ENCODE measurements at places on chromosomes 1 and 21. TPM values are rescaled to one million over a fixed set of nuclear protein-coding genes. Genes with fewer than 3 reads are reported as not detected.

HTR6 gene
- not detected for total RNA-seq

KCNK1 gene
- 1.8 TPM for total RNA-seq

KLHDC9 gene
- total RNA-seq = 7.9 TPM

HTR1D gene
- not detected for total RNA-seq

LYPD8 gene
- not detected for total RNA-seq

LCE2B gene
- total RNA-seq = not detected

OR2M3 gene
- not detected for total RNA-seq

RIMKLA gene
- 2.5 TPM for total RNA-seq

PROK1 gene
- total RNA-seq = not detected

- no peaks in the 10 kb centered on the region for H3K4me1 ChIP-seq
- no peak overlapping the region for H3K4me3 ChIP-seq
- DNase-seq = no peak
- H3K27ac ChIP-seq = no peak overlapping the region
- H3K36me3 ChIP-seq = no peaks in the 10 kb centered on the region
- no peaks in the 10 kb centered on the region for H3K27me3 ChIP-seq
Observed at GRCh38 chr21:35399002-35399530, 350.0 kb upstream of the RUNX1 start.

DNA sequence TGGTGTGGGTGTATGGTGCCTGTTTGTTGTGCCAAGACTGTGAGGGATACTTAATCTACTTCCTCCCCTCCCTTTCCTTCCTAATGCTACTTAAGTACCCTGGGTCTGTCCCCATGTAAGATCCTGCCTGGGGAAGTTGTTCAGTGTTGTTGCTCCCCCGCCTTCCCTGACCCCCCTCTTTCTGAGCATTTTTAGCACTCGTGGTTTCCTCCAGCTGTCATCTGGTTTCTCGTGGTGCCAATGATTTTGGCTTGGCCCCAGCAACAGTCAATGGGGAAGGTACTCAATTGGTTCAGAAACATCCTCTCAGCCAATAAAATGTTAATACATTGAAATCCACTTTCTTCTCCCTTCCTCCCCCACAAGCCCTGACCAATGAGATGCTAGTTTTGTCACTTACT, 8.0 kb upstream of the B4GALT3 start:
- H3K4me3 ChIP-seq = no peak overlapping the region
- H3K27me3 ChIP-seq = no peaks in the 10 kb centered on the region
- peak overlapping the region; percentile 69 for H3K27ac ChIP-seq

GRCh38 chr1:18114726-18115410, 7.3 kb downstream of the IGSF21 start:
- no peak overlapping the region for H3K27ac ChIP-seq
- no peaks in the 10 kb centered on the region for H3K36me3 ChIP-seq
- no peak for DNase-seq
- peaks cover 17% of the 10 kb centered on the region for H3K4me1 ChIP-seq
- no peaks in the 10 kb centered on the region for H3K27me3 ChIP-seq

DNA sequence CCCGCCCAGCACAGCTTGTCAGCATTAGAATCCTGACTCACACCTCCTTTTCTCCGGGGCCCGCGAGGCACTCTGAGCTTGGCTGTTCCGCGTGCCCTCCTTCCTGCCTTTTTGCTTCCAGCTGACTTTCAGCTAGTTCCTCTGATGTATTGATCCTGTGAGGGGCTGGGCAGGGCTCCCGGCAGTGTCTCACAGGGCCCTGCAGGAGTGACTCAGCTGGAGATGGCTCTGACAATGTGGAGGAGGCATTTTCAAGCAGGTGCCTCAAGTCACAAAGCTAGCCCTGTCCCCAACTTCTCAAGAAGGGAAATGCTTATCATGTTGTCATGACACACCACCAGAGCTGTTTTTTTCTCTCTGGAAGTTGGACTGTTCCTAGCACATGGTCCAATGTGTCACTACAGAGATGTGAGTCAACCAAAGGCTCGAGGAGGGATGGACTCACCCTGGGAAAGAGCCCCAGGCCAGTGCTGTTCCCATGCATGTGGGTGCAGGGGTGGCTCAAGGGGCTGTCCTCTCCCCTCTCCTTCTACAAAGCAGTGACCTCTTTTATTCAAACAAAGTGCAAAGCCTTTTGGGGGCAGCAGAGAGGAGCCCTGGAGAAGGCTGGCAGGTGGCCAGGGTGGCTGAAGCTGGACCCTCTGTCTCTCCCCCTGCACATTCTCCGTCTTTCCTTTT, 30.6 kb downstream of the SYT6 start:
- H3K4me1 ChIP-seq = no peaks in the 10 kb centered on the region
- H3K27me3 ChIP-seq = no peaks in the 10 kb centered on the region
- no peak overlapping the region for H3K27ac ChIP-seq
- H3K4me3 ChIP-seq = no peak overlapping the region
- no peak for DNase-seq

DNA sequence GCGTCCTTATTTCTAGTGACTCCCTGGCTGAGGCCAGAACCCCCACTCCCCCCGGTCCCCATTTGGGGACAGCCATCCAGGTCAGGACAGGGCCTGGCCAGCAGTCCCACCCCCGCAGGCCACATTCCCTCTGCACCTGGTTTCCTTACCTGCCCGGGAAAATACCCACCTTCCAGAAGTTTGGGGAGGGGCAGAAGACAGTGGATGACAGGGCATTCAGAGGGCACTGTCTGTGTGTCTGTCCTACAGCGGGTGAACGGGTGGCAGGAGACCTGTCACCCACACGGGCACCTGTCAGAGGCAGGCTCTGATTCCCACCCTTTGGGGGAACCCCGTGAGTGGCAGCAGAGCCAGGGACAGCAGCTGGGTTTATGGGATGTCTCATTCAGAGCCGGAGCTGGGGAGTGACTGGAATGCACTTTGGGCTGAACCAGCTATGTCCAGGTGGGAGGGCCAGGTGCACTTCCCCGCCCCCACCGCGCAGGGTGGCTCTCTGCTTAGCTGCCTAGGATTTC, 2.0 kb downstream of the ARHGEF16 start:
- H3K36me3 ChIP-seq = no peaks in the 10 kb centered on the region
- no peak overlapping the region for H3K27ac ChIP-seq
- no peak overlapping the region for H3K4me3 ChIP-seq
- H3K4me1 ChIP-seq = peaks cover 43% of the 10 kb centered on the region
- peaks cover 5% of the 10 kb centered on the region for H3K27me3 ChIP-seq
- no peak for DNase-seq

GRCh38 chr1:225467193-225468020, 39.6 kb upstream of the LBR start:
- H3K4me3 ChIP-seq = peak overlapping the region; percentile 38
- H3K27ac ChIP-seq = peak overlapping the region; percentile 72
- peaks cover 64% of the 10 kb centered on the region for H3K4me1 ChIP-seq
- no peaks in the 10 kb centered on the region for H3K36me3 ChIP-seq

DNA sequence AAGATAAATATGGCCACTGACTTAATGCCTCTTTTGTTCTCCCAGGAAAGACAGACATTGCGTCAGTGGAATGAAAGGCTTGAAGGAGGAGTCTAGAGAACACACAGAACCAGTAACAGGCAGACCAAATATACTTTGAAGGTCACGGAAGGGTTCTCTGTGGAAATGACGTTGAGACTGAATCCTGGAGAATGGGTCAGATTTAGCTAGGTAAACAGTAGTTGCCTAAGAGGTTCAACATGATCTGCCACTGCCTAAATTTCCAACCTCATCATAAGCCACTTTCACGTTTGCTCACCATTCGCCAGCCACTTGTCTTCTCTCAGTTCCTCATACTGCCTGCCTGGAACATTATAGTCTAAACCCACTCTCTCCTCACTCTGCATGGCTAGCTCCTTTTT, 20.5 kb downstream of the PLA2G4A start:
- no peaks in the 10 kb centered on the region for H3K4me1 ChIP-seq
- no peak overlapping the region for H3K27ac ChIP-seq
- DNase-seq = no peak
- H3K4me3 ChIP-seq = no peak overlapping the region
- H3K36me3 ChIP-seq = no peaks in the 10 kb centered on the region
- no peaks in the 10 kb centered on the region for H3K27me3 ChIP-seq

GRCh38 chr1:53891678-53892077, 2.1 kb upstream of the YIPF1 start:
- H3K4me1 ChIP-seq = peaks cover 33% of the 10 kb centered on the region
- no peak overlapping the region for H3K27ac ChIP-seq
- peaks cover 11% of the 10 kb centered on the region for H3K36me3 ChIP-seq

DNA sequence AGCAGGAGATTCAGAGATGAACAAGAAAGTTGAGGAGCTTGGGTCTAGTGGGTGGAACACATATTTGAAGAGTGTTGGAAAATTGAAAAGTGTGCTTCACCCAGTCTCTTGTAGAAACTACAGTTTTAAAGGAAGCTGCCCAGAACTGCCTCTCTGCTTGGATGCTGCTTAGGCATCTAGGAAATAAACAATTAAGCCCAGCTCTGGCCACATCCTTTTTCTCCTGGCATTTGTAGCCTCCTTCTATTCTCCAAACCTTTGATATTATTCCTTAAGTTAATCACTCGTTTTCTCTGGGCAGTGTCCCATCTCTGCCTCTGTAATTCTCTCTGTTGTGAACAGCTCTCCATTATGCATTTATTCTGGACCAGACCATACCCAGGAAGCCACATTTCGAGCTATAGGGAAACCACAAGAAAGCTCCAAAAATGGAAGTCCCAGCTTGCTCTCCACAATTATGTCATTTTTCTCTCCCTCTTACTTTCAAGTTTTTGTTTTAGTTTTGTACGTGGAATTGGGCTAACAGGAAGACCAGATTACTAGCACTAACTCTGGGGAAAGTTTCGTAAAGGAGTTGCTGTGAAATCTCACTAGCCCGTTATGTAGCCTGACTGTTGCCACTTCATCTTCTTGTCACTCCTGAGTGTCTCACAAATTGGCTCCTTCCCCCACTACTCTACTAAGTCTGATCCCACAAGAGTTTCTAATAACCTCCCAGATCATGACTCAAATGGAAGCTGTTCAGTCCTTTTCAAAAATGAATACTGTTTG, 102.2 kb downstream of the NTMT2 start:
- no peaks in the 10 kb centered on the region for H3K27me3 ChIP-seq
- H3K36me3 ChIP-seq = no peaks in the 10 kb centered on the region
- H3K4me3 ChIP-seq = no peak overlapping the region
- DNase-seq = no peak
- no peak overlapping the region for H3K27ac ChIP-seq
- no peaks in the 10 kb centered on the region for H3K4me1 ChIP-seq

GRCh38 chr1:82445132-82445531, 644.4 kb downstream of the ADGRL2 start:
- no peak overlapping the region for H3K27ac ChIP-seq
- H3K4me3 ChIP-seq = no peak overlapping the region
- DNase-seq = no peak
- H3K36me3 ChIP-seq = no peaks in the 10 kb centered on the region
- H3K4me1 ChIP-seq = no peaks in the 10 kb centered on the region

DNA sequence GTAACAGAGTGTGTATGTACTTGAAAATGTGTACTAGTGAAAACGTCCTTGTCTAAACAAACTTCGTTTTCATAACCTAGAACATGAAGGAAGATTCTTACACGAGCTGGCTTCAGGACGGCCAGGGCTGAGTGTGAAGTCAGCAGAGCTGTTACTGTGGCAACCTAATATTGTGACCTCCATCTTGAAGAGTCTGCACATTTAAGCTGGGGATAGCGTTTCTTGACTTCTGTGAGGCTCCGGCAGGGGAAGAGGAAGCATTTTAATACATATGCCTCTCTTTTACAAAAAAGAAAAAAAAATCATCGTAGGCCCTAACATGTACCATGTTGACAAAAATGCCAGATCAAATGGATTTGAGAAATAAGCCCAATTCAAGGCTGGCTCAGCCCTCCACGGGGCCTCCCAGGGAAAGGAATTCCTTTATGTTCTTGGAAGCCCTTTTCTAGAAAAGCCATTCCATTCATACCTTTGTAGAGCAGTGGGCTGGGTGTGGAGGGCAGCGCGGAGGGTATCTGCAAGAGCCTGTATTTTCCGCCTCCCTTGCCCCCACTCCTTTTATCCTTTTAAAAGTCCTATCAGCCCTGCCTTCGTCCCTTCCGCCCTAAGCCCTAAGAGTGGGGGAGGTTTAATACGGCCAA, 51.1 kb downstream of the SIM2 start:
- peaks cover 19% of the 10 kb centered on the region for H3K36me3 ChIP-seq
- peaks cover 18% of the 10 kb centered on the region for H3K4me1 ChIP-seq
- H3K27ac ChIP-seq = peak overlapping the region; percentile 37
- H3K27me3 ChIP-seq = peaks cover 29% of the 10 kb centered on the region
- DNase-seq = no peak
- H3K4me3 ChIP-seq = no peak overlapping the region

DNA sequence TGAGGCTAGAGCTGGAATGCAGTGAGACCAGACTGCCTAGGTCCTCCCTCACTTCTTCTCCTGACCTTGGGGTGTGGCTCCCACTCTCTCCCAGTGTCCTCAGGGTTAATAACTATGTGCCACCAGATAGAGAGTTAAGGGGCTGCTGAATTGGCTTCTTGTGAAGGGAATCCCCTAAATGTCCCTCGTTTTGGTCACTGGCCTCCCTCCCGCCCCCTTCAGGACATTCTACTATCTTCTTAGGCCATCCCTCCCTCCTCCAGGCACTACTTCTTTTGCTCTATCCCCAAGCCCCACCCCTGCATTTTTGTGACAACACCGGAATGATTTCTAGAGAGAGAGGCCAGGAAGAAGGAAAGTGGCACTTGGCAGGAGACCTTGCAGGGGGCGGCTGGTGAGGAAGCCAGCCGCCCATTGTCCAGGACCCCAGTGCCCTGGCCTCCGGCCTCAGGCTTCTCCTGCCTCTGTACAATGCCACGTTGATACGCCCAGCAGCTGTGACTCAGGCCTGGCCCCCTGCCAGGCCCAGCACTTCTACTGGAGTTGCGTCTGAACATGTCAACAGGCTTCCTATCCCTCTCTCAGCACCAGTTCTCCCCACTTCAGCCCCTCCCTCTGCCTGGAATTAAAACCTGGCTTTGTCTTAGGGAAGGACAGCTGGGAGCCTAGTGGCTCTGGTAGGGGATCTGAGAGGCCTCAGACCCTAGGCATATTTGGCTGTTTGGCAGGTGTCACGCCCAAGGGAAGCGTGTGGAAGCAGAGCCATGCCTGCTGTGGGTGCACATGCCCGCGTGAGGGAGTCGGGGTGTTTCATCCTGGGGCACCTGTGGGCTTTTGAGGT, 9.1 kb downstream of the LMNA start:
- H3K4me3 ChIP-seq = peak overlapping the region; percentile 53
- H3K4me1 ChIP-seq = peaks cover 100% of the 10 kb centered on the region
- H3K36me3 ChIP-seq = peaks cover 19% of the 10 kb centered on the region
- H3K27me3 ChIP-seq = no peaks in the 10 kb centered on the region
- peak; percentile 99 for DNase-seq

GRCh38 chr1:119713749-119714456, 2.2 kb downstream of the PHGDH start:
- H3K4me3 ChIP-seq = no peak overlapping the region

- DNase-seq = no peak
- H3K27me3 ChIP-seq = no peaks in the 10 kb centered on the region
- no peak overlapping the region for H3K27ac ChIP-seq
- H3K36me3 ChIP-seq = peaks cover 68% of the 10 kb centered on the region
Observed at GRCh38 chr1:207331354-207332313, 10.2 kb downstream of the CD55 start.

- H3K27ac ChIP-seq = peak overlapping the region; percentile 58
- H3K4me1 ChIP-seq = peaks cover 17% of the 10 kb centered on the region
- H3K27me3 ChIP-seq = no peaks in the 10 kb centered on the region
- H3K4me3 ChIP-seq = no peak overlapping the region
Observed at GRCh38 chr1:92951141-92951582, 10.1 kb downstream of the DIPK1A start.

Data from esophagus muscularis mucosa (tissue), 4 donors.